Left cardiac atrium (tissue), 4 donors: ENCODE measurements at places on chromosomes 12 and 14. TPM values are rescaled to one million over a fixed set of nuclear protein-coding genes. Genes with fewer than 3 reads are reported as not detected.

KRT71 gene
- not detected for total RNA-seq

DNA sequence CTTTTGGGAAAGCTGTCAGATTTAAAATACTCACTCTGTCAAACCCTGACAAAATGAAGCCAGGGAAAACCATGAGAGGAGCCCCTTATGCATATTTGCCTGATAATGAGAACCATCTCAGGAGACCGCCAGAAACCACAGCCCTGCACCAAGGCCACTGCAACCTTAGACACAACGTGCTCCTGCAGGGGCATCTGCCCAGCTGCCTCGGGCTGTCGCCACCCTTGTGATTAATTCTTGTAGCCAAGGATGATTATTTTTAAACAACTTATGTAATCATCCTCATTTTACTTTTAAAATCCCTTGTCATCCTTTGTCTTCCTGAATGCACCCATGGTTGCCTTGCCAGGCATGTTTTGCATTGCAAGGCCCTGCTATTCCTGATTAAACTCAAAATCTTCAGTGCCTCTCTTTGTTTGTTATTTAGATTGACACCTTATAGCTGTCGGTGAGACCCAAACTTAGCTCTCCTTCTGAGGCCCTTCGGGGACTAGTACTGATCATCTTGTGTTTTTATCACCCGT is 766.4 kb upstream of the TMEM132C start:
- no peak for DNase-seq

GRCh38 chr14:65177551-65177950 is 75.2 kb upstream of the MAX start:
- DNase-seq: no peak

DNA sequence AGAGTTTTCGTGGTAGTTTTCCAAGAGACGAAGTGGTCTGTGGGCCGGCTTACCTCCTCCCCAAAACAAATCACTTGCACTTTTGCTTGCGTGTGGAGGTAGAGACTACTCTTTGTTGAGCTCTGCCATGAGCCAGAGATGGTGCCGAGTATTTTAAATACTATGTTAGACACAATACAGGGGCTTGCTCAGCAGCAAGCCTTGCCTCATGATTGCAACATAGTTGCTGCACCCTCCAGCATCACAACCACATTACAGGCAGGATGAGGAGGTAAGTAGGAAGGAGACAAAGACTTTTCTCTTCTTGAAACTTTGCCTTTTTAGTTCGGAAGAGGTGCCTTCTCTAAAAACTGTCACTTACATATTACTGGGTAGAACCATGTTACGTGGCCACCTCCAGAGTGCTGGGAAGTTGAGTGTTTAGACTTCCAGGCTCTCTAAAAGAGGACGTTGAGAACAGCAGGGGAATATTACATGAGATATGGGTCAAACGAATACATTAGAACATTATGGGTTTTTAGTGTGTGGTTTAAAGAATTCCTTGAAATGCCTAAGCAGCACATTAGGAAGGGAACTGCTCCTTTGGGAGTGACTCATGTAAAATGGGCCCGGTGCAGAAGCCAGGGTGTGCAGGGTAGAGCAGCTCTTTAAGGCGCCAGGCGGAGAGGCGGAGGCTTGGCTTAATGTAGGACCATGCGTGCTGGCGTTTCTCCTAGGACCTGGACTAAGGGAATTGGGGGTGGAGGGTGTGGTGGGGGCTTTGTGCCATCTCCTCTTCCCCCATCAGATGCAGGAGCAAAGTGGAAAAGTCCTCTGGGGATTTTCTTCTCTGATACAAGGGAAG is 110.6 kb upstream of the PRMT8 start:
- DNase-seq: peak; percentile 41

EXOC5 gene
- total RNA-seq: 56.0 TPM

DNA sequence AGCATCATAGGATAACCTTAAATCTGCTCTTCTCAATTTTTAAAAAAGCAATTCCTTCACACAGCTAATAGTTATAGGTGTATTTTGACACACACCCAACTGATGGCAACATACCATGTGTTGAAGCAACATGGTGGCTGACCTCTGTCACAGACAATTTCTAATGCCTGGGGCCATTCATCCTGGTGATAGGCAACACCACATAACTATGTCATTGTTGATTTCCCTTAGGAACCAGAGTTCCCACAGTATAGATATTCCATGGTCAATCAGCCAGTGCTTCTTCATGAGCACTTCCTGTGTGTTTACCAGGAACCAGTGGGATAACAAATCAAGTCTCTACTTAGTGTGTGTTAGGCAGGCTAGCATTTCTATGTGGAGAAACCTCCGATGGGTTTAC is 88.3 kb downstream of the FIGNL2 start:
- DNase-seq: no peak

DNA sequence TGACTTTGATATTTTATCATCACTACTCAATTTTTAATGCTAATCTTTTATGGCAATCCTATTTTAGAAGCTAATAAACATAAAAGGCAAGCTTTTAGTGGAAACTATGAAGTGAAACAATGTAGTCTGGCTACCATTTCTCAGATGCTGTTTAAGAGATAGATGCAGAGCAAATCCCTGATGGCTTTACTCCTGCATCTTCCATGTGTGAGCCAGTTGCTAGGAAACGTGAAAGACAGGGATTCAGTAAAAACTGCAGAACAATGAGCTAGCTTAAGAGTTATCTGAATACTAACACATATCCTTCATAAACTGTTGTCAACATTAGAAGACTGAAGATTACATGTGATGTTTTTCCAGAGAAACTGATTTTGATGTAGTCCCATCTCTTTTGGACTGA is 112.6 kb downstream of the SLC2A13 start:
- no peak for DNase-seq

- no peak for DNase-seq
These were observed 514 bp upstream of the LARP4 start for GRCh38 chr12:50400104-50400637.

TSHR gene
- total RNA-seq: not detected
